ENCODE measurements at places on chromosomes 13 and 19.

GRCh38 chr19:23817519-23817918 is 58.8 kb upstream of the ZNF681 start:
- DNase-seq, result no peak
- H3K27ac ChIP-seq, result peak overlapping the region; percentile 85
- H3K36me3 ChIP-seq, result peaks cover 31% of the 10 kb centered on the region
- H3K4me1 ChIP-seq, result no peaks in the 10 kb centered on the region

- H3K27me3 ChIP-seq, result peaks cover 3% of the 10 kb centered on the region
- no peak overlapping the region for H3K4me3 ChIP-seq
- no peak for DNase-seq
- H3K27ac ChIP-seq, result no peak overlapping the region
- H3K4me1 ChIP-seq, result peaks cover 21% of the 10 kb centered on the region
Observed at GRCh38 chr13:101018720-101019119, 344.1 kb upstream of the TMTC4 start.

DNA sequence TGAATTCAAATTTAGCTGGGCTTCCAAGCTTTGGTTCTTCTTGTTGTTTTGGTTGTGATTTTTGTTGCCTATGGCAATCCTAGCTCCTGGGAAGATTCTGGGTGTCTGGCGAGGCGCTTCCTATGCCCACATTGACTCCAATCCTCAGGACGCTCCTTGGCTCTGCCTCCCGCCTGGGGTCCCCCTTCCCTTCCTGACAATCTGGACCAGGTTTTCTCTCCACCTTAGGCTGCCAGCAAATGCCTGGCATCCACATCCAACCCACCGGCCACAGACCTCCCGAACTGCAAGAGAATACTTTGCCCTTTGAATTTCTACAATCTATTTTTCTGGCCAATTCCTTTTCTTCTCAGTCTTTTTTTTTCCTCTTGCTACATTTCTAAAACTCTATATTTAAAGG is 186.9 kb upstream of the UBL3 start:
- no peak for DNase-seq
- H3K27me3 ChIP-seq, result peaks cover 12% of the 10 kb centered on the region
- H3K36me3 ChIP-seq, result no peaks in the 10 kb centered on the region
- H3K4me3 ChIP-seq, result no peak overlapping the region

DNA sequence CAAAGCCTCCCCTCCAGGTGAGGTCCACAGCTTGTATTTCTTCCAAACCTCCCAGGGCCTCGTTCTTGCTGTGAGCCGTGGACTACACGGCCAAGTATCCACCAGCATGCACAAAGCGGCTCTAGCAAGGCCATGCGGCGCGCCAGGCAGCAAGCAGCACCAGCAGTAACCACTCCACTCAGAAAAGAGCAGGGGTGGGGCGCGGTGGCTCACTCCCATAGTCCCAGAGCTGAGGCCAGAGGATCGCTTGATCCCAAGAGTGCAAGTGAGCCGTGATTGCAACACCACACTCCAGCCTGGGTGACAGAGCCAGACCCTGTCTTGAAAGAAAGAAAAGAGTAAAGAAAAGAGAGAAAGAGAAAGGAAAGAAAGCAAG is 4.7 kb downstream of the CCDC8 start:
- H3K36me3 ChIP-seq, result peaks cover 9% of the 10 kb centered on the region
- peaks cover 15% of the 10 kb centered on the region for H3K27me3 ChIP-seq
- no peak for DNase-seq
- H3K4me3 ChIP-seq, result peak overlapping the region; percentile 75
- H3K4me1 ChIP-seq, result peaks cover 45% of the 10 kb centered on the region
- peak overlapping the region; percentile 83 for H3K27ac ChIP-seq

DNA sequence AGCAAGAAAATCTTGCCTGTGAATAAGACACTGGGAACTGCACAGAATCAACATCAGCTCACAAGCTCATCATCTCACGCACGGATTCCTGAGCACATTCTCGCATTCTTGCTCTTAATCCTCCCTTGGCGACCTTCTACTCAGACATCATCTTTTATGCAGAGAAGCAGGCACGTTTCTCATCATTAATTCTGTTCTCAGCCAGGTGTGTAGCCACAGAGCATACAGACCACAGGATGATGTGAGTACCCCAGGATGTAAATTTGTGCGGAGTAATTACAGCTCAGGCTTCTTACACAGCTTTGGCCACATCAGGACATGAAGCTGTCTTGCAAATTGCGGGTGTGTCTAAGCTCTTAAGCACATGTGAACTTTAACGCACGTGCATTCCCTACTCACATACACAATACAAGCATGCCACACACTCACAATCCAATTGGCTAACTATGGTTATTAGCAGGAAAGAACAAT is 36.5 kb upstream of the SACS start:
- peaks cover 41% of the 10 kb centered on the region for H3K4me1 ChIP-seq
- peak overlapping the region; percentile 67 for H3K27ac ChIP-seq
- H3K27me3 ChIP-seq, result no peaks in the 10 kb centered on the region
- H3K36me3 ChIP-seq, result peaks cover 2% of the 10 kb centered on the region

DNA sequence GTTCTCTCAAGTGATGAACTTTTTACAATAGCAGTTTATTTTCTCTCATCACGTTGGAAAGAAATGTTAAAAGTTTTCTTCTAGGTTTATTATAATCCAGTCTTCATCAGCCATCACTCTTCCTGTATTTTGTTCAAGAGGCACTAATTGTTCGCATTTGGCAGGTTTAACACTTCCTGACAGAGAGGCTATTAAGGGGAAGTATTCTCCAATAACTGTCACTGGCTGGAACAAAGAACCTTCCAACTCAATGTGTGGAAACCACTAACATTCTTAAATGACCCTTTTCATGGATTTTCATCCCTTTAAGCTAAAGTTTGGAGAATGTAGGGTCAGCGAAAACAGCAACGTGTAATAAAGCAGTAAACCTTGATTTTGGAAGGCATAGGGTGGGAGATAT is 145.1 kb downstream of the PCCA start:
- H3K27me3 ChIP-seq, result no peaks in the 10 kb centered on the region
- H3K27ac ChIP-seq, result no peak overlapping the region
- H3K4me1 ChIP-seq, result peaks cover 11% of the 10 kb centered on the region

DNA sequence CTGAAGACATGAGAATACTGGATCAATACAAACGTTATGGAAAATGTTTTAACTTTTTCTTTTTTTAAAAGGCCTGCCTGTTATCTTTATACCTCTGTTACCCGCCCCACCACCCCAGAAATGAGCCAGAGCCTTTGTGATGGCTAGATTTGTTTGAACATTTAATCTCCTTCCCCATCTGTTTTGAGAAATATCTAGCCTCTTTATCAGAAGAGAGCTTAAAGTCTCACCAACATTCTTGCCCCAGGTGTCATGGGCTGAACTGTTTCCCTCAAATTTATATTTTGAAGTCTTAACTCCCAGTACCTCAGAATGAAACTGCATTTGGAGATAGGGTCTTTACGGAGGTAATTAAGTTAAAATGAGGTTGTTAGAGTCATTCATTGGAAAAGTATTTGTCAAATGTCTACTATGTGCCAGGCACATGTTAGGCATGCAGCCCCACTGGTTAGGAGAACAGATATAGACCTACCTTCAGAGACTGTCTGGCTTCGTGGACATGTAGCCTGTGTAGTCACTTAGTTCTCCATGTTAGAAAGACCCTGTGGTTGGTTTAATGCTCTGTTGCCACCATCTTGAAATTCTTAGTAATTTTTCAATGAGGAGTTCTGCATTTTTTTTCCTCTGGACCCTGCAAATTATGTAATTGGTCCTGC is 6.3 kb upstream of the RB1 start:
- no peak overlapping the region for H3K27ac ChIP-seq
- no peak overlapping the region for H3K4me3 ChIP-seq
- no peaks in the 10 kb centered on the region for H3K27me3 ChIP-seq
- no peak for DNase-seq

DNA sequence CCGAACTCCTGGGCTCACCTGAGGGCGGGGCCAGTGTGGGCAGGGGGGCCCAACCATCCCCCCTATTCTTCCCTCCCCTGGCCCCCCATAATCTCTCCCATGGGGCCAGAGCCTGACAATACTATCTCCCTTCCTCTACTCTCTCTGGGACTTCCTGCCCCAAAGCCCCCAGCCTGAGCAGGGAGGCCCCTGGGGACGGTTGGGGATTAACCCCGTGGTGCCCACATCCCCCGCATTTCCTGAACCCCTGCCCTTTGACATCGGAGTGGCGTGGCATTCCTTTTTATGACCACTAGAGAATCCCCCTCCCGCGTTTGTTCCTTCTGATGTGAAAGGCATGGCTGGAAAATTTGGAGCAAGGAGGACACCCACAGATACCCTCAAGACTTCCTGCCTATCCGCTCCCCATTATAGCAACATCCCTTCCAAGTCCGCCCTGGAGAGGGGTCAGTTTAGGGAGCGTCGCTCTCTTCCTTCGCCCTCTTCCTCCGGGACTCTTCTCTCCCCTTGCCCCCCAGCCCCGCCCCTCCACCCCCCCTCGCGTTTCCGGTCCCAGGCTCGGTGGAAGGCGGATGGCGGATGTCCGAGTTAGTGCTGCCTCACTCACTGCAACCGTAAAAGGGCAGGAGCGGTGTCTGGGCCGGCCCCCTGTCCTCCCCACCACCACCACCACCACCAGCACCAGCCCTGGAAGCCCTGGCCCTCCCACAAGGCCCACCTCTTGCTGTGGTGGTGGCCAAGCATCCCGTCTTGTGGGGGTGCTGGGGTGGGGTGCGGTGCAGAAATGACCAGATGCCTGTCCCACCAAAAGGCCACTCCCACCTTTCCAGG is 1.8 kb downstream of the VASP start:
- H3K36me3 ChIP-seq, result peaks cover 4% of the 10 kb centered on the region
- peak overlapping the region; percentile 94 for H3K4me3 ChIP-seq
- no peak for DNase-seq
- peaks cover 8% of the 10 kb centered on the region for H3K27me3 ChIP-seq
- H3K4me1 ChIP-seq, result peaks cover 15% of the 10 kb centered on the region
- H3K27ac ChIP-seq, result peak overlapping the region; percentile 81

Measured in type B pancreatic cell (in vitro differentiated cells).